ENCODE measurements at places on chromosomes 6 and 20.
A peak's percentile ranks its signal among the peaks of the same experiment; 100 is the strongest.

DNA sequence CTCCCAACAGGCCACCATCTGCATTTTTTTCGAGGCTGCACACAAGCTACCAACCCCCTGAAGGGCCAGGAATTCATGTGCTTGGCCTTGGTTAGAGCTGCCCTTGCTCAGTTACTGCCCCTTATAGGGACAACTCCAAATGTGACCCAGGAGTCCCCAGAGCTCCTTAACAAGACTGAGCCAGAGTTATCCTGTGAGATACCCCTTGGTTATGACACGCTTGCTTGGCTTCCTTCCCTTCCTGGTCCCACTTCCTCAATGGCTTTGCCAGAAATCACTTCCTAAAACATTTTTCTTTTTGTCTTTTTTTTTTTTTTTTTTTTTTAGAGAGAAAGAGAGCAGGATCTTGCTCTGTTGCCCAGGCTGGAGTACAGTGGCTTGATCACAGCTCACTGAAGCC lies 8.9 kb downstream of the TREM1 start:
- H3K36me3 ChIP-seq: no peaks in the 10 kb centered on the region
- H3K27me3 ChIP-seq: peaks cover 4% of the 10 kb centered on the region
- H3K4me3 ChIP-seq: no peak overlapping the region
- H3K27ac ChIP-seq: no peak overlapping the region
- no peak for DNase-seq

- no peak for DNase-seq
- no peak overlapping the region for H3K4me3 ChIP-seq
- H3K4me1 ChIP-seq: 0 out of 2 replicates have a peak, but pooled peaks cover 6% of the 10 kb centered on the region
- no peaks in the 10 kb centered on the region for H3K27me3 ChIP-seq
- H3K27ac ChIP-seq: no peak overlapping the region
These were observed 79.3 kb downstream of the VGLL2 start for GRCh38 chr6:117344444-117345291.

GRCh38 chr6:170444811-170445211 lies 108.3 kb downstream of the PSMB1 start:
- H3K36me3 ChIP-seq: no peaks in the 10 kb centered on the region
- 0 out of 2 replicates have a peak, but pooled peaks cover 8% of the 10 kb centered on the region for H3K4me1 ChIP-seq
- no peak for DNase-seq
- no peak overlapping the region for H3K4me3 ChIP-seq
- H3K27me3 ChIP-seq: no peaks in the 10 kb centered on the region

DNA sequence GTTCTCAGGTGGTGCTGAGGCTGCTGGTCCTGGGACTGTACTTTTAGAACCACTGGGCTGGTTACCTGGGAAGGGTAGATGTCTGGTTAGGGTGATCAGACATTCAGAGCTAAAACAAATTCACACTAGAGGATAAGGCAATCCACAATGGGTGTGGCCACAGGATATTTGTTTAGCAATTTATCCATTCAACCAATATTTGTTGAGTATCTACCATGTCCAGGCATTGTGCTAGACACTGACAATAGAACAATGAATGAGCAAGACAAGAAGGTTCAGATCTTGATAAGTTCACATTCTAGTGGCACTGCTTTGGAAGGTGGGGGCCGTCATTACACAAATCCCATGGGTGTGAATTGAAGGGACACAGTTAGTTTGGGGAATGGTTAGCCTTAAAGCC lies 131.7 kb downstream of the BCAS1 start:
- no peaks in the 10 kb centered on the region for H3K36me3 ChIP-seq
- no peak overlapping the region for H3K4me3 ChIP-seq
- DNase-seq: no peak
- H3K27ac ChIP-seq: peak overlapping the region; percentile 99
- no peaks in the 10 kb centered on the region for H3K27me3 ChIP-seq

- H3K36me3 ChIP-seq: no peaks in the 10 kb centered on the region
- H3K4me3 ChIP-seq: no peak overlapping the region
- no peak overlapping the region for H3K27ac ChIP-seq
- peak; percentile 57 for DNase-seq
- H3K27me3 ChIP-seq: no peaks in the 10 kb centered on the region
These were observed 114.2 kb downstream of the SNX5 start for GRCh38 chr20:17854307-17854903.

GRCh38 chr6:31210123-31210522 lies 39.6 kb upstream of the POU5F1 start:
- H3K27me3 ChIP-seq: no peaks in the 10 kb centered on the region
- no peak overlapping the region for H3K27ac ChIP-seq
- H3K4me1 ChIP-seq: no peaks in the 10 kb centered on the region
- no peak overlapping the region for H3K4me3 ChIP-seq
- no peaks in the 10 kb centered on the region for H3K36me3 ChIP-seq
- no peak for DNase-seq

GRCh38 chr6:108497883-108498282 lies 62.8 kb upstream of the FOXO3 start:
- no peak overlapping the region for H3K4me3 ChIP-seq
- no peaks in the 10 kb centered on the region for H3K27me3 ChIP-seq
- H3K4me1 ChIP-seq: no peaks in the 10 kb centered on the region
- H3K27ac ChIP-seq: no peak overlapping the region
- no peaks in the 10 kb centered on the region for H3K36me3 ChIP-seq

DNA sequence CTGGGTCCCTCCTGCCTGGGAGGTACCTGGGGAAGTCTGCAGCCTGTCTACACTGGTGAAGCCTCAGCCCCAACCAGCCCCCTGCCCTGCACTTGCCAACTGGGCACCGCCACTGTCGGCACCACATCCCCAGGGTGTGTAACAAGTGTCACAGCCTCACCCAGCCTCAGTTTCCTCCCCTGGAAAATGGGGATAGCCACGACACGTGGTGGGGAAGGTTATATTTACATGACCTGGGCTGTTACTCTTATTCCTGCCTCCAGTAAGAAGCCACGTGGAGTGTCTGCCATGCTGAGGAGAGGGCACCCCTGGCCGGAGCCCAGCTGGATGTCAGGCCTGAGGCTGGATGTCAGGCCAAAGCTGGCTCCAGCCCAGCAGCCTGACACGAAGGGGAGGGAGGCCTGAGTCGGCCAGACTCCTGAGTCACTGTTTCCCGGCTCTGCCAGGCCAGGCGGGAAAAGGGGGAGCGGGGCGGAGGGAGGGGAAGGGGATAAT lies 44.9 kb downstream of the SNAI1 start:
- H3K36me3 ChIP-seq: no peaks in the 10 kb centered on the region
- no peaks in the 10 kb centered on the region for H3K27me3 ChIP-seq
- H3K4me3 ChIP-seq: no peak overlapping the region
- H3K27ac ChIP-seq: peak overlapping the region; percentile 93
- peaks cover 27% of the 10 kb centered on the region for H3K4me1 ChIP-seq

DNA sequence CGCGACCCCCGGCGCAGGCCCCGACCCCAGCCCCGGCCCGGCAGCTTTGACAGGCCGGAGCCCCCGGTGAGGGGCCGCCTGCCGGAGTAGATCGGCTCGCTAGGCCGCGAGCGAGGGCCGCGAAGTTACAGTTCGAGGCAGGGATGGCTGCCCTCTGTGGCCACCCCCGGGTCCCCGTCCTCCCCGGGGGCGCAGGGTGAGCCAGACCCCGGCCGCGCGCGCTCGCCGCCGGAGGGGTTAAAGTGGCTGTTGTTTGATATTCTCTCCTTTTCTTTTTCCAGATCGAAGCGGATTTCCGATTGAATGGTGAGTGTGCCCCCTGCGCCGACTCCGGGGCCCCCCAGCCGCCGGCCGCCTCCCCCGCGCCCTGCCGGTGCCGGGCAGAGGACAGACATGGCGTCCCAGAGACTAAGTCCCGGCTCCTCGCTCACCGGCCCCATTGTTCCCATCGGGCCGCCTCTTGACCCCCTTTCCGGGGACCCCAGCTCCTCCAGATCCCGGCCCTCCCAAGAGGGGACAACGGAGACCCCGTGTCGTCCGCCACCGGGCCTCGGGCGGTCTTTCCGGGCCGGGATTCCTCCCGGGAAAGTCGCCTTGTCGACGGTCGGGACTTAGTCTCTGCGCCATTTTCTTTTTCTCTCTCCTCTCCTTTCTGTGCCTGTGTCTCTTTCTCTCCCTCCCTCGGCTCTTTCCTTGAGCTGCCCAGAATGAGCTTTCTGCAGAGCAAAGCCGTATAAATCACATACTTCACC lies 704 bp downstream of the TOP1 start:
- H3K4me3 ChIP-seq: peak overlapping the region; percentile 91
- peaks cover 42% of the 10 kb centered on the region for H3K4me1 ChIP-seq
- H3K27ac ChIP-seq: peak overlapping the region; percentile 87
- DNase-seq: peak; percentile 67
- H3K27me3 ChIP-seq: no peaks in the 10 kb centered on the region

GRCh38 chr20:21182832-21183563 lies 57.1 kb downstream of the KIZ start:
- H3K27ac ChIP-seq: peak overlapping the region; percentile 96
- H3K36me3 ChIP-seq: no peaks in the 10 kb centered on the region
- H3K27me3 ChIP-seq: no peaks in the 10 kb centered on the region
- peak overlapping the region; percentile 49 for H3K4me3 ChIP-seq

GRCh38 chr6:144162977-144163376 lies 12.7 kb downstream of the STX11 start:
- H3K27ac ChIP-seq: no peak overlapping the region
- H3K36me3 ChIP-seq: no peaks in the 10 kb centered on the region
- no peak for DNase-seq
- no peaks in the 10 kb centered on the region for H3K27me3 ChIP-seq
- H3K4me1 ChIP-seq: peaks cover 10% of the 10 kb centered on the region
